Astrocyte of the spinal cord (primary cell): ENCODE measurements at places on chromosomes 12 and 14.
A peak's percentile ranks its signal among the peaks of the same experiment; 100 is the strongest.

- no peak for DNase-seq
These were observed 220.8 kb downstream of the CHST11 start for GRCh38 chr12:104677441-104678089.

- no peak for DNase-seq
These were observed 451.4 kb upstream of the PDE3A start for GRCh38 chr12:19916974-19917373.

- no peak for DNase-seq
These were observed 75.2 kb downstream of the CMAS start for GRCh38 chr12:22121224-22121623.

DNA sequence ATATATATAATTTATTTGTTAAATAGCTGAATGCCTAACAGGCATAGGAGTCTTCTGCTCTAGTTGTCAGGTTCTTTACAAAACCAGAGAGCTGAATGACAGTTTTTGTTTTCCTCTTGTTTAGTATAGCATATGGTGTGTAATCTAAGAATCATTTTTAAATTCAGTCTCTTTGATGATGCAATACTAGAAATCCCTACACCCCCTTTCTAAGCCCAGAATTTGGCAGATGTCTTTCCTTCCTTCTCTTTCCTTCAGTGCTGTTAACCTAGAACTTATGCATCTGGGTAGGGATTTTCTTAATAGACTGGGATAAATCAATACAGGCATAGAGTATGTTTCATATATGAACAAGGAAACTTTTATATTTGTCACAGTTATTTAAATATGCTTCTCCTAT lies 198.1 kb downstream of the KCNH5 start:
- no peak for DNase-seq

- peak; percentile 46 for DNase-seq
These were observed 14.7 kb downstream of the BTBD7 start for GRCh38 chr14:93317875-93318807.

GRCh38 chr12:52395761-52396434 lies 10.2 kb downstream of the KRT82 start:
- DNase-seq = no peak

DNA sequence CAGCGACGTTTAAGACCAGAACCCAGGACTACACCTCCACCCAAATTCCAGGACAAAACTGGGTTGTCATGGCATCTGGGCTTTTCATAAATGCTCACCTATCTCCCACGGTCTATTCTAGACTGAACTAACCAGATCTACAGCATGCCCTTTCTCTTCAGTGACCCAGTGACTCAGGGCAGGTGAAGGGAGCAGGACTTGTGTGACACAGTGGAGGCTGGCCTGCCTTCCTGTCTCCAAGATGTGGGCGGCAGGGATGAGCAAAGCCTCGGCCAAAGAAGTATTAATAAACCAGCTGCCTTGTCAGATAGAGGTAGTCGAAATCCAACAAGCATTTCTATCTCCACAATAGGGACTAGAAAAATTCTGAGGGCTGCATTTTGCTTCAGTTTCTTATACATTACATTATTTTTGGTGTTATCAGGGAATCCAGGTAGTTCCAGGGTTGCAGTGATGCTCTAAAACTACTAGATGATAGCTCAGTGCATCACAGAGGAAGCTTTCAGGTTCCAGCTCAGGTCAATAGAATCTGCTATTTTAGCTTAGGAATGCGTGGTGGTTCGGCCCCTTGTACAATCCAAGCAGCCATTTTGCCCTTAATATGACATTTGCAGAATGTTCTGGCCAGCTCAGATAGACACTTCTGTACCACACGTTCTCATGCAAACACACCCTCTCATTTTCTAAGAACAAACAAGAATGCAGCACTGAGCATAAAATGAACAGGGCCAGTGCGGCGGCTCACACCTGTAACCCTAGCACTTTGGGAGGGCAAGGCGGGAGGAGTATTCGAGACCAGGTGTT lies 4.2 kb upstream of the GLRX5 start:
- DNase-seq = no peak

DNA sequence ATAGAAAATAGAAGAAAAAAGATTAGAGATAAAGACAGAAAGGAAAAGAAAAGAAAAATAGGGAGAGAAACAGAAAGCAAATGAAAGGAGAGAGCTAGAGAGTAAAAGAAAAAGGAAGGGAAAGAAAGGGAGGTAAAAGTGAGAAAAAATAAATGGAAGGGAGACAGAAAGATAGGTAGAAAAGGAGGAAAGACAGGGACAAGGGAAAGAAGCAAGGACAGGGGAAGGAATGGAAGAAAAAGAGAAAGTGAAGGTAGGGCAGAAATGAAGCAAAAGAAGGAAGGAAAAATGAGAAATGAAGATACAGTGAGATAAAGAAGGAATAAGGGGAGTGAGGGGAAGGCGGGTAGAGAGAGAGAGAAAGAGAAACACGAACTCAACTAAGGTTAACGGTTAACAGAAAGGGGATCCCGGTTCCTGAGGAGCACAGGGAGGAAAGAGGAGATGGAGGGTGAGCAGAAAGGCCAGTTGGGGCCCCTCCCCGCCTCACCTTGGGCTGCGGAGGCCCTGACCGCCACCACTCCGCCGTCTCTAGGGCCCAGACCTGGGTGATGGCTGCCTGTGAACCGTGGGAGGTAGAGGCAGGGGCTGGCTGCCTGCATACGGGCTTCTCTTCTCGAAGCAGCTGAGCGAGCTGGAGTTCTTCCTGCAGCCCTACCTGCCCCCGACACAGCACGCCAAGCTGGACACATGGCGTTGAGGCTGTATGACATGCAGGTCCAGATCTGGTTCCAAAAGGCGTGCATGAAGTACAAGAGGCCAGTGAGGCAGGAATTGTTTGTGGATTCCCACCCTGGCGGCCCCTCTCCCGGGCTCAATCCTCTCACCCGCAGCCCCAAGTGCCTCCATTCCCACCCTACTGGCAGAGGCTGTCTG lies 59.5 kb downstream of the SMUG1 start:
- DNase-seq = no peak

DNA sequence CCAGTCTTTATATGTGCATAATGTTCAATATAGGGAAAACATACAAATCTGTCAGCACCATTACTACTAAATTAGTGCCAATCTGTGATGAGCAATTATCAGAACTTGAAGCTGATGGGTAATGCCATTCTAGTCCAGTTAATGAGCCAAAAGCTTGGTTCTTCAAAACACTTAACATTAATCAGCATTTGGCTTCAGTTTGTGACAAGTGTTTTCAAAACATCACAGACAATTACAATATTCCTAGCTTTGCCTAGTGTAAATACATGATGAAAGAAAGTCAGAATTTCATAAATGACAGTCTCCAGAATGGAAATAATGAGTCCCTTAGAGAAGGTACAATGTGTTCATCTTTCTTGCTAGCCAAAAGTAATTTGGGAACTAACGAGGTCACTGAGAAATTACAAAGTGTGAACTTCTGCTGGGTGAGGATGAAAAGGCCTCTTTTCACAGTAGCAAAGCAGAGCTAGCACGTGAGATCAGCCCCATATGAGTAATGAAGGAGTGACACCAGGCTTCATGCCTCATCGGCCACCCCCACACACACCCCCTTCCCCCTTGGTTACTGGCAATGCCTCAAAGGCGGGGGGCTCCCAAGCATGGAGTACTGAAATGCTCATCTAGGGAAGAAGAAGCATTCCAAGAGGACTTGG lies 180.6 kb upstream of the EEA1 start:
- DNase-seq = no peak

DNA sequence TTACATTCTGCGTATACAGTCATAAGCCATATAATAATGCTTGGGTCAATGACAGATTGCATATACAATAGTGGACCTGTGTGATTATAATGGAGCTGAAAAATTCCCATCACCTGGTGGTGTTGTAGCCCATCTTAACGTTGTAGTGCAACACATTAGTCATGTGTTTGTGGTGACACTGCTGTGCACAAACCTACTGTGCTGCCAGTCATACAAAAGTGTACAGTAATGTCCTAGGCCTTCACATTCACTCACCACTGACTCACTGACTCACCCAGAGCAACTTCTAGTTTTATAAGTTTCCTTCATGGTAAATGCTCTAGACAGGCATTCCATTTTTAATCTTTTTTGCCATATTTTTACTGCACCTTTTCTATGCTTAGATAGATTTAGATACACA lies 194.8 kb upstream of the SEL1L start:
- DNase-seq = no peak
